ENCODE measurements at places on chromosomes 1 and 21.
A peak's percentile ranks its signal among the peaks of the same experiment; 100 is the strongest.

- no peak for DNase-seq
Observed at GRCh38 chr21:35974775-35975174, 85.6 kb downstream of the SETD4 start.

DNA sequence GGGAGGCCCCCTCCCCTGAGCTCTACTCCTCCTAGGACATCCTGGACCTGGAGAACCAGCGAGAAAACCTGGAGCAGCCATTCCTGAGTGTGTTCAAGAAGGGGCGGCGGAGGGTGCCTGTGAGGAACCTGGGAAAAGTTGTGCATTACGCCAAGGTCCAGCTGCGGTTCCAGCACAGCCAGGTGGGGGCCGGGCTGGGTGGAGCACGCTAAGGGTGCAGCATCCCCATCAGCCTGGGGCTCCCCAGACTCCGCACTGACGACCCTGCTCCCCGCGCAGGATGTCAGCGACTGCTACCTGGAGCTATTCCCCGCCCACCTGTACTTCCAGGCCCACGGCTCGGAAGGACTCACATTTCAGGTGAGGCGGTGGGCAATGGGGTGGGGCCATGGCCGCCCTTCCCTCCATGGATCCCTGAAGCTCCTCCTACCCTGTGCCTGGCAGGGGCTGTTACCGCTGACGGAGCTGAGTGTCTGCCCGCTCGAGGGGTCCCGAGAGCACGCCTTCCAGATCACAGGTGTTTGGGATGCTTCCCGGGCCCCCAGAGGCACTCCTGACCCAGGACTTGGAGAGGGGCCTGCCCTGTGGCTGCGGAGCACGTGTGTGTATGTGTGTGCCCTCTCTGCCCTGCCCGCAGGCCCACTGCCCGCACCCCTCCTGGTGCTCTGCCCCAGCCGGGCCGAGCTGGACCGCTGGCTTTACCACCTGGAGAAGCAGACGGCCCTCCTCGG, 4.1 kb downstream of the PLEKHN1 start:
- no peak for DNase-seq

DNA sequence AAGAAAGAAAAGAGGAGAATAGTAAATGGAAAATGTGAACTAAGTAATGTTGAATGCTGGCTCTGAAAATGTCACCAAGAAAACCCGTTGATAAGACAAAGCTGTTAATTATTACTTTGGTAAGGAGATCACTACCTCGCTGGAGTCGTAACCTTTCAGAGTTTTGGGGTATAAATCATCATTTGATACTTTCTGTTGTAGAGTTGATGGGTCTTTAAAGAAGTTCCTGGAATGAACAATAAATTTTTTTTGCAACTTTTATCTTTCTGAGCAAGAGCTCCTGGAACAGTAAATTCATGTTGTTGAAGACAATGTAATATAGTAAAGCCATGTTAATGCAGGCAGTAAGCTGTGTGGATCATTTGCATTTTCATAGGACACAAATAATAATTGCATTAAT, 46.2 kb downstream of the MAN1A2 start:
- DNase-seq = no peak

- DNase-seq = no peak
Observed at GRCh38 chr1:16302709-16303627, 49.3 kb downstream of the FBXO42 start.

GRCh38 chr1:206744683-206745082, 25.9 kb upstream of the IL19 start:
- DNase-seq = no peak

GRCh38 chr1:14372526-14372925, 226.0 kb upstream of the KAZN start:
- DNase-seq = no peak

GRCh38 chr1:67850151-67850551, 16.9 kb upstream of the GNG12 start:
- no peak for DNase-seq

DNA sequence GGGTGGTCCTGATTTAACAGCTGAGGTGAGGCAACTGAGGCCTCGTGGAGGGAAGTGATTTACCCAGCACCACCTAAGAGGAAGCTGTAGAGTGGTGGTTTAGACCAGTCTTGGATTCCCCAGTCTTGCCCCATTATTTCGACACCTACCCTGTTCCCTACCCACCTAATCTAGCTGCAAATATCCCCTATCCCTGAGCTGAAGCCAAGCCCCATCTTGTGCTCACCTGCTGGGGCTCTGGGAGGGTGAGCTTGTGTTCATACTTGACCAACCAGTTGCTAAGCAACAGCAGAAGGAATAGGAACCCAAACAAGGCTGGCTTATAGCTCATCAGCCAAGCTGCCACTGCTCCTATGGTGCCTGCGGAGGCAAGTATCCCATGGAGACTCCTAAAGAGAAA, 2.0 kb downstream of the TEX46 start:
- DNase-seq = no peak

GRCh38 chr1:229886636-229887035, 180.4 kb upstream of the GALNT2 start:
- DNase-seq = no peak

- no peak for DNase-seq
Observed at GRCh38 chr21:44518686-44519085, 21.3 kb downstream of the KRTAP10-1 start.

- no peak for DNase-seq
Observed at GRCh38 chr1:56788102-56788501, 31.1 kb downstream of the FYB2 start.

DNA sequence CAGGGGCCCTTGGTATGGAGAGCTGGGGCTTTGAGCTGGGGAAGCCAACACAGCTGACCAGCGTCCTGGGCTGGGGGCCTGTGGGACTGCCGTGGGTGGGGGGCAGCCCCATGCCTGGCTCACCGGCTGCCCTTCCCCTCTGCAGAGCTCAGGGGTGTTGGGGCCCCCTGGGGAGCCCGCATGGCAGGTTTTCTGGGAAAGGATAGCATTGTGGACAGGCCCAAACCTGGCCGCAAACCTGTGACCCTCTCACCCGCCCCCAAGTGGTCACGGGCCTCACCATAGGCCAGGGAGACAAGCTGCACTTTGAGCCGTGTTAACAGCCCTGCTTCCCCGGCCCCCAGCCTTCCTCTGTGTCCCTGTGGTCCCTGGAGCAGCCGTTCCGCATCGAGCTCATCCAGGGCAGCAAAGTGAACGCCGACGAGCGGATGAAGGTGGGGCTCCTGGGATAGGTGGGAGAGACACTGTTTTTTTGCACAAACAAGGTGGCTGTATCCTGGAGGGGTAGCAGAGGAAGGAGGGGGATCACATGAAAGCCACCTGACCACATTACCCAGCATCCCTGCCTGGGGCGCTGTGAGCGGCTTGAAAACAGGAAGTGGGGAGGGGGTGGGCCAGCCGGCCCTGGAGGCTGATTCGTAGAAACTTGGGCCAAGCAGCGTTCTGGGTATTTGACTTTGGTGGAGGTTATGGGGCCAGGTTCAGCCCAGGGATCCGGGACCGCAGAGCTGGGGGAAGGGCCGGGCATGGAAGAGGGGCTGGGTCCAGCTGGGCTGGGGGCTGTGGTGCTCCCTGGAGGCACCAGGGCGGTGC, 65.9 kb downstream of the PIK3CD start:
- peak; percentile 76 for DNase-seq

DNA sequence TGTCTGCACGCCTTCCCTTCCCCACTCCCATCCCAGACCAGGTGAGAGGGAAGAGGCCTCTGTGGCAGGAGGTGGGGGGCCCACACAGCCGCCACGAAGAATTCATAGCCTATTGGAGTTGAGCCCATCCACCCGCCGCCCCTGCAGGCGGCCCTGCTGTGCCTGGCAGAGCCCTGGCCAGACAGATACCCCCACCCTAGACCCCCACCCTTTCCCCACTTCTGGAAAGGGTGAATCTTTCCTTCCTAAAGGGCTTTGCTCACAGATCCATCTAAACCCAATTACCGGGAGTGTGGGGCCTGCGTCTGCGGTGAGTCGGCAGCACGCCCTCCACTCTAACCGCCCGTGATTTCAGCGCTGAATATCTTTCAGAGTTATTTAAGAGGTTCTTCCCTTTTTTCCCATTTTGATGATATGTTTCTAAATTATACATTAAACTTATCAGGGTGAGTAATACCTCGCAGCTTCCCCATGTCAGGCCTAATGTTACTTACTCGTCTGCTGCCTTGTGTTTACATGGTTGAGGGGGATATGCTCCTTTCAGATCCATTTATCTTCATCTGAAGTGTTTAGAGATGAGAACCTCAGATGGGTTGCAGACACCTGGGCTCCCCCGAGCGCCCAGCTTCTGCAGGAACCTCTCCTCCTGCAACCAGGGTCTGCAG, 183.9 kb upstream of the VAMP3 start:
- DNase-seq = no peak

- DNase-seq = peak; percentile 83
Observed at GRCh38 chr1:28248273-28249012, 10.9 kb upstream of the SESN2 start.

GRCh38 chr1:33316601-33317000, 4.3 kb downstream of the A3GALT2 start:
- DNase-seq = no peak

DNA sequence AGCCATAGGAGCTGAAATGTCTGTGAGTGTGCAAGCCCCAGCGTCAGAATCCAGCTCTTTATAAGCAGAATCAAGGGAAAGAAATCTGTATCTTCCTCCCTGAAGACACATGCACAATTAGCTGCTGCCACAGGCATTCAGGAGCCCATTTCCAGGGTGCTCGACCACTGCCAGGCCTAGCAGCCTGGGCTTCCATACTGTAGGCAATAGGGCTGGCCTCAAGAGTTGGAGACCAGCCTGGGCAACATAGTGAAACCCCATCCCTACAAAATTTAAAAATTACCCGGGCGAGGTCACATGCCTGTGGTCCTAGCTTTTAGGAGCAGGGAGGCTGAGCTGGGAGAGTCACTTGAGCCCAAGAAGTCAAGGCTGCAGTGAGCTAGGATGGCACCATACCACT, 41.0 kb downstream of the NEK2 start:
- no peak for DNase-seq

GRCh38 chr1:221823561-221823960, 81.7 kb upstream of the DUSP10 start:
- no peak for DNase-seq

- no peak for DNase-seq
Observed at GRCh38 chr1:51058858-51059257, 43.2 kb upstream of the C1orf185 start.

- DNase-seq = no peak
Observed at GRCh38 chr21:46498335-46499050, 39.8 kb downstream of the DIP2A start.

DNA sequence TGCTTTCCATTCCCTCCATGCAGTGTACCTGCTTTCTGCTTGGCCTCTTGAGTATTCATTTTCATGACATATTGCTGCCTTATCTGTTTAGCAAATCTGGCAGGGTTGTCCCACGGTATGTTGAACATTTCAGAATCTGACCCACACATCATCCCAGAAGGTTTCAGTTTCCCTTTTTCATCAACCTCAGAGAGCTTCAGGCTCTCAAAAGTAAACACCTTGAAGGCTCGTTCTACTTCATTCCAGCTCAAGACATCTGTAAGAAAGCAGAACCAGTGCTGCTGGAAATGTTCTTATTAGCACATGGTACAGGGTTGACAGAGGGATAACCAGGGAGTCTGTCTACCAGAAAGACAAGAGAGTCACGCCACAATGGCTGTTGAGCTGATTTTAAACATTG, 103.6 kb downstream of the SPAG17 start:
- DNase-seq = no peak

GRCh38 chr1:165403835-165404482, 41.0 kb downstream of the RXRG start:
- DNase-seq = no peak

- DNase-seq = no peak
Observed at GRCh38 chr1:8463144-8463927, 145.4 kb downstream of the SLC45A1 start.

- DNase-seq = no peak
Observed at GRCh38 chr1:76238094-76238628, 163.6 kb downstream of the ST6GALNAC3 start.

DNA sequence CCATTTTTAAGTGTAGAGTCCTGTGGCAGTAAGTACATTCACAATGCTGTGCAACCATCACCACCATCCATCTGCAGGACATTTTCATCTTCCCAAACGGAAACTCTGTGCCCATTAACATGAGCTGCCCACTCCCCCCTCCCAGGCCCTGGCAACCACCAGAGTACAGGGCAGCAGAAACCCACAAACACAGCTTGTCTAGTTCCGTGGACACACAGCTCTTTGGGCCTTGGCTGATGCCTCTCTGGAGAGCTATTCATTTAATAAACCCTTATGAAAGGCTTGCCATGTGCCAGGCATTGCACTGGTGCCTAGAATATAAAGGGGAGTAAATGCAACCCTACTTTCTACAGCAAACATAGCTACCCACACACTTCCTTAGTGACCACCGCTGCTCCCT, 28.0 kb downstream of the STUM start:
- DNase-seq = no peak

DNA sequence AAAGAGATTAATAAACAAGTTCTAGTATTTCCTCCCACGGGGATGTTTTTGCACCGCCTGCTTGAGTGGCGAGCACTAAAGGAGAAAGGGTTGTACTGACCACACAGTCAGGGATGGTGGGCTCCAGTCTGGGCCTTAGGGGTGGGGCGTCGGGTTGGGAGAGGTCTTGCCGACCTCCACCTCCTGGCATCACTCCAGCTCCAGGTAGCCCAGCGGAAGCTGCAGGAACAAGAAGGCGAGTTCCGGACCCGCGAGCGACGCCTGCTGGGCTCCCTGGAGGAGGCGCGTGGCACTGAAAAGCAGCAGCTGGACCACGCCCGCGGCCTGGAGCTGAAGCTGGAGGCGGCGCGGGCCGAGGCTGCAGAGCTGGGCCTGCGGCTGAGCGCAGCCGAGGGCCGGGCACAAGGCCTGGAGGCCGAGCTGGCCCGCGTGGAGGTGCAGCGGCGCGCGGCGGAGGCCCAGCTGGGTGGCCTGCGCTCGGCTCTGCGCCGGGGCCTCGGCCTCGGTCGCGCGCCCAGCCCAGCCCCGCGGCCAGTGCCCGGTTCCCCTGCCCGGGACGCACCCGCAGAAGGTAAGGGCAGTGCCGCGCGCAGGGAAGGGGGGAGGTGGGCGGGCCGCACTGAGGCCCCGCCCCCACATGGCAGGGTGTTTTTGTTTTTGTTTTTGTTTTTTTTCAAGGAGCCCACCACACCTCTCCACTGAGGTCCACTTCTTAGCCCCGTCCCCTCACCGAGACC, 19.7 kb downstream of the MFAP2 start:
- peak; percentile 71 for DNase-seq

- no peak for DNase-seq
Observed at GRCh38 chr1:177847843-177848242, 122.0 kb downstream of the SEC16B start.

DNA sequence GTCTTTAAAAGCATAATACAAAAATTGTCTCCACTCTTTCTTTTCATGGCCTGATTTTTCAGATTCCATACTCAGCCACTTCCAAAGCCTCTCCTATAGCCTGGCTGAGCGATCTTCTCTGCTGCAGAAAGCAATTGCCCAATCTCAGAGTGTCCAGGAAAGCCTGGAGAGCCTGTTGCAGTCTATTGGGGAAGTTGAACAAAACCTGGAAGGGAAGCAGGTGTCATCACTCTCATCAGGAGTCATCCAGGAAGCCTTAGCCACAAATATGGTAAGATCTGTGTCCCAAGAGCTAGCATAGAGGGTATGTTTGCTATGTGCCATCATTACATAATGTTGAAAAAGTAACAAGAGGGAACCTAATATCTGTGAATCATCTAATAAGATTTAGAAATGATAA, 130.7 kb upstream of the BMP8A start:
- DNase-seq = no peak

GRCh38 chr21:44927587-44928461, 7.1 kb upstream of the ITGB2 start:
- DNase-seq = peak; percentile 69
